ENCODE measurements at places on chromosomes 4 and X. TPM values are rescaled to one million over a fixed set of nuclear protein-coding genes. Genes with fewer than 3 reads are reported as not detected.

DNA sequence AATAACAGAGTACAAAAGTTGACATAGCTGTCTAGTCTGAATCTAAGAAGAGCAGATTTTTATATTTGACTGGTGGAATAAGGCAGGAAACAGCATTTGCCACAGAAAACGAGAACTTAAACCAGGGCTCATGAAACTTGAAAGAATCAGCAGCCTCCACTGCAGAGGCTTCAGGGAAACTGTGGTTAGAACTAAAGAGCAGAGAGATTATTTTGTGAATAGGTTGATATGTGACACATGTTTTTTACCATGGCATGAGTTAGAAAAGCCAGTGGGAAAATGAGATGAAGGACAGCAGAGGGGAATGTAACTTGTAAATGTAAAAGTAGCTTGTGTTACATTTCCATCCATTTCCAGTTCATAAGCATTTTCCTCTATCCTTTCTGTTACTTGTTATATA, 63.7 kb upstream of the CAMK2D start:
- DNase-seq, result no peak
- H3K27ac ChIP-seq, result no peak overlapping the region
- H3K4me3 ChIP-seq, result no peak overlapping the region
- no peaks in the 10 kb centered on the region for H3K36me3 ChIP-seq
- no peaks in the 10 kb centered on the region for H3K27me3 ChIP-seq
- no peaks in the 10 kb centered on the region for H3K4me1 ChIP-seq

PGAM4 gene
- polyA plus RNA-seq, result 0.45 TPM

CT55 gene
- polyA plus RNA-seq, result 0.12 TPM

- peaks cover 2% of the 10 kb centered on the region for H3K27me3 ChIP-seq
- H3K36me3 ChIP-seq, result no peaks in the 10 kb centered on the region
- peak within 1 kb of the TSS; percentile 51 for H3K4me3 ChIP-seq
- peak; percentile 60 for DNase-seq
- peaks cover 7% of the 10 kb centered on the region for H3K4me1 ChIP-seq
These were observed at the start of gene SHROOM3 for GRCh38 chr4:76434901-76435527. Gene SHROOM3, plus strand, starts transcription at chr4:76435229. Its CDS starts 824 bp downstream, at chr4:76436053.

- no peaks in the 10 kb centered on the region for H3K36me3 ChIP-seq
- no peak for DNase-seq
- H3K4me3 ChIP-seq, result no peak overlapping the region
- H3K27me3 ChIP-seq, result no peaks in the 10 kb centered on the region
These were observed 174.2 kb downstream of the MID1IP1 start for GRCh38 chrX:38975368-38975942.

GRCh38 chr4:76199664-76200211, 13.9 kb downstream of the SCARB2 start:
- no peaks in the 10 kb centered on the region for H3K27me3 ChIP-seq
- peaks cover 4% of the 10 kb centered on the region for H3K36me3 ChIP-seq
- H3K4me3 ChIP-seq, result no peak overlapping the region
- no peak for DNase-seq
- H3K27ac ChIP-seq, result peak overlapping the region; percentile 90

DNA sequence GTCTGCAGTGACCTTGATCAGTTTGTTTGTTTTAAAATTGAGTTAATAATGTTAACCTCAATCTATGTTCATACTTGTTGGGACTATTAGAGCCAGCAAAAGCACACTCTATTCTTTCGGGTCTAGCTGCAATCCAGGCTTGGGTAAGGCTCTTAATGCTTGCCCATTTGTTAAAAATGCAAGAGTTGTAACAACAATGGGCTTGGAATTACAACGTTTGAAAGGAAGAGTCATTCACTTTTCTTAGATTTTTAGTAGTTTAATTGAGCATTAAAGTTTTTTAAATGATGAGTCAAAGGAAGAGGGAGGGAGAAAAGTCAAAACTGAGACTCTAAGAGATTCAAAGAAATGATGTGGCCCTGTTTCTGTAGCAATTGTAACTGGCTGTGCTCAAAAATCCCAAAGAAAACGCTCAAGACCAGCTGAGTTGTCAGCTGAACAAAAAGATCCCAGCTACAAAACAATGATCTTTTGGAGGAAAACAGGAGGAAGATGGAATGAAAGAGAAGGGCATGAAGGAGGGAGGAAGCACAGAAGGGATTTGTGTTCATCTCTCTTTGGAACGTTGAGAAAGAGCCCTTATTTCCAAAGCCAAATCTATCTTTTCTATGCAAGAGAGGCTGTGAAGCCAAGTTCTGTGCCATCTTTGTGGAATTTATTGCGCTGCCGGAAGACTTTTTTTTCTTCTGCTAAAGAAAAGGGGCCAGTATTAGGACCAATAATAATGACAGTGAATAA, 5.5 kb downstream of the SCD5 start:
- no peaks in the 10 kb centered on the region for H3K27me3 ChIP-seq
- H3K4me3 ChIP-seq, result no peak overlapping the region
- peak overlapping the region; percentile 69 for H3K27ac ChIP-seq
- H3K36me3 ChIP-seq, result peaks cover 12% of the 10 kb centered on the region

- H3K27me3 ChIP-seq, result no peaks in the 10 kb centered on the region
- H3K36me3 ChIP-seq, result no peaks in the 10 kb centered on the region
- no peak overlapping the region for H3K4me3 ChIP-seq
- no peak overlapping the region for H3K27ac ChIP-seq
- no peaks in the 10 kb centered on the region for H3K4me1 ChIP-seq
- DNase-seq, result no peak
These were observed 531.8 kb downstream of the GLUD2 start for GRCh38 chrX:121579016-121579760.

DNA sequence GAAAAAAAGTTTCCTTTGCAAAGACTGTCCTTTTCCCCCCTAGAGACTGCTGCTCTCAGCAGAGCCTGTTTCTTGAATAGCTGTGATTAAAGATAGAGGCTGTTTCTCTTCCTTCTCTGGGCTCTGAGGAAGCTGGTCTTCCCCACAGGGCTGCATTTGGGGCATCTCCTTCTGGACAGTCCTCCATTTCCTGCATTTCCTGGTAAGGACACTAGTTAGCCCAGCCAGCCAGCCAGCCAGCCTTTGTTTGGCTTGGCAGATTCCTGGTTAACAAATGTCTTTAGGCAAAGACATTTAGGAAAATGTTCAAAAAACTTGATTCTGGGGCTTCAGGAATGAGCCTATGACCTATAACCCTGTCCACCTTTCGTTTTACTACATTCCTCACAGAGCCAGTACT, 34.0 kb upstream of the PLAC1 start:
- DNase-seq, result no peak
- H3K4me1 ChIP-seq, result no peaks in the 10 kb centered on the region
- no peak overlapping the region for H3K4me3 ChIP-seq
- H3K36me3 ChIP-seq, result no peaks in the 10 kb centered on the region
- H3K27ac ChIP-seq, result no peak overlapping the region

GRCh38 chr4:172515266-172515879, 653.2 kb upstream of the GALNT7 start:
- DNase-seq, result peak; percentile 1
- no peaks in the 10 kb centered on the region for H3K36me3 ChIP-seq
- no peak overlapping the region for H3K27ac ChIP-seq
- no peaks in the 10 kb centered on the region for H3K4me1 ChIP-seq
- H3K27me3 ChIP-seq, result no peaks in the 10 kb centered on the region

GRCh38 chr4:5930456-5930855, 37.6 kb upstream of the CRMP1 start:
- no peak overlapping the region for H3K27ac ChIP-seq
- H3K4me1 ChIP-seq, result peaks cover 8% of the 10 kb centered on the region
- no peaks in the 10 kb centered on the region for H3K36me3 ChIP-seq
- H3K4me3 ChIP-seq, result no peak overlapping the region
- no peak for DNase-seq

GRCh38 chr4:123415977-123416376, 19.4 kb downstream of the SPRY1 start:
- no peaks in the 10 kb centered on the region for H3K4me1 ChIP-seq
- DNase-seq, result no peak
- no peaks in the 10 kb centered on the region for H3K27me3 ChIP-seq
- H3K4me3 ChIP-seq, result no peak overlapping the region

FAM53A gene
- polyA plus RNA-seq, result 1.5 TPM

CSAG2 gene
- not detected for polyA plus RNA-seq

NUDT11 gene
- polyA plus RNA-seq, result 51.9 TPM

DNA sequence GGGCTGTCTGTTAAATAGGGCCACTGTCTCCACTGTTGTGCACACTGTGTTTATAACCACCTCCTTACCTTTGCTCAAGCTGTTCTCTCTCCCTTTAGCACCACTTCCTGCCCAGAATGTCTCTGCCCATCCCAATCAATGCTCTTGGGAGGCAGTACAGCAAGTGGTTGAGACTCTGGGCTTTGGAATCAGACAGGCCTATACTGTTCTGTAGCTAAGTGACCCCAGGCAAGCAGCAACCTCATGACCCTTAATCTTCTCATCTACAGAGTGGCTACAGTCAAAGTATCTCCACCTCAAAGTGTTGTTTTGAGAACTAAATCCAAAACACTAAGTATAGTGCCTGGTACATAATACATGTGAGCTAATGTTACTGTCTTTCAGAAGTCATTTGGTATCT, 3.8 kb upstream of the TXK start:
- H3K36me3 ChIP-seq, result no peaks in the 10 kb centered on the region
- H3K4me1 ChIP-seq, result peaks cover 3% of the 10 kb centered on the region
- no peaks in the 10 kb centered on the region for H3K27me3 ChIP-seq
- no peak for DNase-seq
- H3K27ac ChIP-seq, result no peak overlapping the region

GRCh38 chr4:40601641-40602040, 28.0 kb downstream of the RBM47 start:
- no peak for DNase-seq
- H3K4me1 ChIP-seq, result no peaks in the 10 kb centered on the region
- no peaks in the 10 kb centered on the region for H3K27me3 ChIP-seq
- no peak overlapping the region for H3K4me3 ChIP-seq

GRCh38 chrX:136735601-136736000, 45.1 kb downstream of the ARHGEF6 start:
- H3K27ac ChIP-seq, result no peak overlapping the region
- no peak overlapping the region for H3K4me3 ChIP-seq
- H3K27me3 ChIP-seq, result peaks cover 5% of the 10 kb centered on the region
- H3K4me1 ChIP-seq, result no peaks in the 10 kb centered on the region
- DNase-seq, result no peak
- H3K36me3 ChIP-seq, result peaks cover 2% of the 10 kb centered on the region

STK32B gene
- polyA plus RNA-seq, result 25.6 TPM

DNA sequence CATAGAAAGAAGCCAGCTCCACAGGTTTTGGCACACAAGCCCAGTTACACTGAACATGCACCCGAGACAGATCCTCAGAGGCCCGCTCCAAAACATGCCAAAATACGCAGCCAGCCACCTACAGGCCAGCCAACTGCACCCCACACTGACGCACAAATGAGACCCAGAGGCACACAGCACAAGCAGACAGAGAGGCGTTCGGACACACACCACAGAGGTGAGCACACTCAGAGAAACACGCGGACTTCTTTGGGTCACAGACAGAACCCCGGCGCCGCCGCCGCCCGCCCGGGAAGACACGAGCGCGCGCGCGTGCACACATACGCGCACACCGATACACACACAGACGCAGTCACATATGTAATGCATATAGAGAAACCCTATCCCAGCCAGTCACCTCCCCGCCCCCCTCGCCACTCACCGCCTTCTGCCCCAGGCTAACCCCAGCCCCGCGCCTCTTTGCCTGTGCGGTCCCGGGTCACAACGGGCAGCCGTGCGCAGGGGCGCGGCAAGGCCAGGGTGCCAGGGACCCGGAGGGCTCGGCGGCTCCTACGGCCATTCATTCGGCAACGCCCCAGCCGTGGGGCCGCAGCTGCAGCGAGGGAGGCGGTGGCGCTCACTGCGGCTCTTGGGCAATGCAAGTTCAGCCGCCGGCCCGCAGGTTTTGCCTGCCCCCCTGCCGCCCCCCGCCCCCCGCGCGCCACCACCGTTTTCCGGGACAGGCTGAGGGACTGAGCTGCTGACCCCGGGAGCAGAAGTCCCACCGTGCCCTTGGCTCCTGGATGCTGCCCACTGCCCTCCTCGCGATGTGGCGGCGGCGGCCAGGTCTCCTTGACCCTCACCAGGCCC, 553 bp downstream of the SEPTIN6 start:
- peak overlapping the region; percentile 67 for H3K27ac ChIP-seq
- H3K27me3 ChIP-seq, result no peaks in the 10 kb centered on the region
- H3K36me3 ChIP-seq, result no peaks in the 10 kb centered on the region
- peak; percentile 66 for DNase-seq

CXorf49 gene
- polyA plus RNA-seq, result not detected

- no peak for DNase-seq
- H3K36me3 ChIP-seq, result peaks cover 9% of the 10 kb centered on the region
- no peaks in the 10 kb centered on the region for H3K4me1 ChIP-seq
- no peaks in the 10 kb centered on the region for H3K27me3 ChIP-seq
- H3K4me3 ChIP-seq, result no peak overlapping the region
These were observed 40.8 kb downstream of the SMIM14 start for GRCh38 chr4:39597695-39598381.

- no peak overlapping the region for H3K4me3 ChIP-seq
- H3K36me3 ChIP-seq, result no peaks in the 10 kb centered on the region
These were observed 31.3 kb upstream of the TBL1X start for GRCh38 chrX:9433596-9433995.

DNA sequence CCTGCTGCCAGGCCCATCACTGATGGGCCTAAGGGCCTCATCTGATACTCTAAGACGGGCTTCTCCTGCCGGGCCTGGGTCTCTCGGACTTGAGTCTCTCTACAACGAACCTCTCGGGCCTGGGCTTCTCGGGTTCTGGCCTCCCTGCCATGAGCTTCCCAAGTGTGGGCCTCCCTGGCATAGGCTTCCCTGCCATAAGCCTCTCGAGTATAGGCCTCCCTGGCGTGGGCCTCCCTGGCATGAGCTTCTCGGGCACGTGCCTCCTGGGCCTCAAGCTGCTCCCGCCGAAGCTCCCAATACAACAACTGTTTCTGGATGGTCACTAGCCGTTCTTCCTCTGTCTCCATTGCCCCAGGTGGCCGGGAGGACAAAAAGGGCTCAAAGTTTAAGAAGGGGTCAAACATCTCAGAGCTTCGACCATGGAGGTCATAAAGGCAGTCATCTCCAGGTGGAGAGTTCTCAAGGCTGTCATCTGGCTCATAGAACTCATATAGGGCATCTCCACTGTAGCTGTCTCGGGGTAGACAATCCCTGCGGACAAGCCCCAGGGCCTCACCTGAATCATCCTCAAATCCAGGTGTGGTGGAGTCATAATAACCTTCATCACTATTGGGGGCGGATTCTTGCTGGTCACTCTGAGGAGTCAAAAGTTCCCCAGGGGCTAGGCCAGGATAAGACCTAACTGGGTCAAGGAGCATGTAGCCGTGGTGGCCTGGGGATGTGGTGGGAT, 14.1 kb downstream of the AMER1 start:
- H3K4me3 ChIP-seq, result no peak overlapping the region
- peaks cover 29% of the 10 kb centered on the region for H3K36me3 ChIP-seq
- no peaks in the 10 kb centered on the region for H3K27me3 ChIP-seq
- no peaks in the 10 kb centered on the region for H3K4me1 ChIP-seq
- no peak overlapping the region for H3K27ac ChIP-seq
